Right renal pelvis (tissue), 4 donors: ENCODE measurements at places on chromosomes 13 and 19. TPM values are rescaled to one million over a fixed set of nuclear protein-coding genes. Genes with fewer than 3 reads are reported as not detected.

DNA sequence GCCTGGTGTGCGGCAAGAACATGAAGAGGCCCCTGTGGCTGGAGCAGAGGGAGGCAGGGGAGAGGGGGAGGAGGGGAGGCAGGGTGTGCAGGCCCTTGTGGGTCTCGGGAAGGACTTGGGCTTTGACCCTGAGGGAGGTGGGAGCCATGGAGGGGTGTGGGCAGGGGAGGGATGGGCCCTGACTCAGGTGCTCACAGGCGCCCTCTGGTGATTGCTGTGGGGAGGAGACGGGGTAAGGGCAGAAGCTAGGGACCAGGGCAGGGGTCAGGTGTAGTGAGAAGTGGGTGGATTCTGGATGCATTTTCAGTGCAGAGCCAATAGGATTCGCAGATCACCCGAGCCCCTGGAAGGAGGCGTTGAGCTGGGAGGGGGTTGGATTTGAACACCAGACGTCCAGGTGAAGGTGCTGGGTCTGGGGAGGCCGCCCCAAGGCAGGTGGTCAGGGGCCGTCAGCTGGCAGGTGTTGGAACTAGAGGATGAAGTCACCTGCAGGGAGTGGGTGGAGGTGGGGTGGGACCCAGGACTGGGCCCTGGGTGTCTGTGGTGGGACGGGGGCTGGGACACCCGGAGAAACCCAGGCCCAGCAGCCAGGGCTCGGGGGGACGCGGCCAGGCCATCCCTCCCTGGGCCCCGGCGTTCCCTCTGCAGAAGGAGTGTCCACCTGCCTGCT, 185.4 kb downstream of the KDM4B start:
- DNase-seq: no peak

GTF2F2 gene
- 30.3 TPM for polyA plus RNA-seq

DNA sequence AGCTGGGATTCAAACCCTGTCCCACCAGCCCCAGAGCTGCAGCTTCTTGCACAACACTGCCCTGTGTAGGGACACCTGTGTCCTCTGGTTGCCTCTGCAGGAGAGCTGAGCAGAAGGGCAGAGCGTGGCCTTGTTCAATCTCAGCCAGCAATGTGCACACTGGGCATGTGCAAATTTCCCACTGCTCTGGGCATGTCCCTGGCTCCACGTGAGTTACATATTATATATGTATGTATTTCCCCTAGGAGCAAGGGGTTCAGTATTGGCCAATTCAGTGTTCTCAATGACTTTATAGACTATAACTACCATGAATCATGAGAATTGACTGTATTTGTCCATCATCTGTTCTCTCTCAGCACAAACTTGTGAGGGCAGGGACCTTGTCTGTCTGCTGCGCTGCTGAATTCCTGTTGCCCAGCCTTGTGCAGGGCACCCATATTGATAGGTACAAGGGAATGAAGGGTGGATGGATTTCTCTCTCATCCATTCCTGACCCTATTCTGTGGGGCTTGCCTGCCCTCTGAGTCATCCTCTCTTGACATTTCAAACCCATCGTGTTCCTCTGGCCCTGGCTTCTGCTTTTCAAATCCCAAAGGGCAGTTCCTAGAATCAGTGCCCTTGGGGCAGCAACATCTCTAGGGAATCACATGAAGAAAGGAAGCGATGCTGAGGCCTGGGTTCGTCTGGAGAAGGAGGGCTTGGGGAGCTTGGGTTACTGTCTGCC, 69.7 kb downstream of the ERICH6B start:
- DNase-seq: no peak

POU2F2 gene
- polyA plus RNA-seq: 0.78 TPM

DNA sequence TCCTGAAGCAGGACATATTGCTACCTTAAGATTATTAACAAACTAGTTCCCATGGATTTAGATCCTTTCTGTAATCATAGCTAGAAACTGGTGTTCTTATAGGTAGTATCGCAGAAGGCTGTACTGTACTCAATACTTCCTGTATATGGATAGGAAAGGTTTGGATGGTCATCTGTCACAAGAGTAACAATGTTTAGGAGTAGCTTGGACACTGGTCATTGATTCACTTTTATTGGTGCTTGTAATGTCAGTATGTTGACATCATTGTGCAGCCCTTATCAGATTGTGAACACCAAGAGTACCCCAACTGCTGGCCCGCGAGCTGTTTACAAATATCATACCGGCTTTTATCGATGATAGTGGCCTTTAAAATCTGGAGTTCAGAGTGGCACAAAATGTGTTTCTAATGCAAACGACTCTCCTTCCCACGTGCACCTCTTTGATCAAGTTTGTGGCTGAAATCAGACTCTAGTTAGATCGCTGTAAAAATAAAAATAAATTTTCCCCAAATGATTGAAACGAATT, 605 bp upstream of the CDK8 start:
- DNase-seq: no peak

GRCh38 chr13:94444826-94445225, 34.7 kb downstream of the DCT start:
- DNase-seq: no peak

DNA sequence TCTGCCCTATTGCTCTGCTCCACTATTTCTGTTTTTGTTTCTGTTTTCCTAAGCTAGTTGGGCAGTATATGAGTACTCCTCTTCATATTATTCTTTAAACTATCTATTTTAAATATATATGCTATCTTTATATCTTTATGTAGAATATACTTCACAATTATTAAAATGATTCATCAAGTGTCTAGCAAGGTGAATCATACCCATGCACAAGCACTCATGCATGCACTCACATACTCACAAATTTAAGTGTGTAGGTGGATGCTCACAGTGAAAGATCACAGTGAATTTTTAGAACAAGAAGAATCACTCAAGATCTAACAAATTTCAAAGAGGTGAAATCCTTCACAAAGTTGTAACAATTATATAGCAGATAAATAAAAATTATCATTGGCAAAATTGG, 435.6 kb upstream of the SLITRK5 start:
- no peak for DNase-seq

ZNF90 gene
- polyA plus RNA-seq: 13.2 TPM

ZFP36 gene
- 29.3 TPM for polyA plus RNA-seq

GRCh38 chr19:50427997-50428425, 4.7 kb upstream of the MYBPC2 start:
- DNase-seq: peak; percentile 71

DNA sequence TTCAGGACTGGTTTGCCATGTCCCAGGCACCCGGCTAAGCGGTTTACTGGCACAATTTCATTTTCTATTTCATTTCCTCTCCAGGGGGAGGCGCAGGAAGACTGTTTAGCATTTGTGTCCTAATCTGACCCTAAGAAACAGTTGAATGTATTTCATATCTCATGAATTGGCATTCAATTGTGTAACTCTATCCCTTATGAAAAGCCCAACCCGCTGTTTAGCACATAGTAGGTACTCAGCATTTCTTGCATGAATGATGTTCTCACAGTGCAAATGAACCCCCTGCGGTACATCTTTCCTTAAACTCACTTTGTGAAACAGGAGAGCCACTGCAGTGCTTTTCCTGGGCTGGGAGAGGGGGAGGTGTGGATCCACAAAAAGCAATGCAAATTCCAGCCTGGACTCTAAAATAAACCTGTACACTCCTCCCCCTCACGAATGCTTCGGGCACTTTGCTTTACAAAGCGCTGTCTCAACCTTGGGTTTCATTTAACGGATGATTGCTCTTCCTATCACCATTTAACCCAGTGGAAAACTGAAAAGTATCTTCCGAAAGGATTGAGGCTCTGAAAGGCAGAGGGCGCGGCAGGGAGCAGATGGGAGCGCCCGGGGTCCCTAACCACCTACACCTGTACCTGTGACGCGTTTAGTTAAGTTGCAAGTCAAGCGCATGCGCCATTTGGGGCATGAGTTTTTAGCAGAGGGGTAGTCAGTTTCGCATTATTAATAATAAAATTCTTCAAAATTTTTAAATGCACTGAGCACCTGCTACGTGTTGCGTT, 1.2 kb upstream of the EEF2 start:
- no peak for DNase-seq

DNA sequence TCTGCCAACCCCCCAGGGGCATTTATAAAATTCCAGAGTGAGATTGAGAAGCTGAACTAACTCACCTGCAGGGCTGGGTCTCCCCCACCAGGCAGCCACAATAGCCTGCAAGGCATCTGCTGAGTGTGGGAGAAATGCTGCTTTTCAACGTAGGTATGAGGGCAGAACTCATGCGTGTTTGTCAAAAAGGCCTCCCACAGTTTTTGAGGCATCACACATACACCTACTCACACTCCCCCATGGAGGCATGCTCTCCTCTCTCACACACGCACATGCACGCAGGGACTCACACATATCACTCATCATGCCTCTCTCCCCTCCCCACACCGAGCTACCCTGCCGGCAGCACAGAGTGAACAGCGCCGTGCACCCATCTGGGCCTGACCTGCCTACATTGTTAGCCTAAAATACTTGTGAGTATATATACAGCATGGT, 390.5 kb downstream of the FGF9 start:
- DNase-seq: no peak

TMEM86B gene
- polyA plus RNA-seq: 3.7 TPM

DNA sequence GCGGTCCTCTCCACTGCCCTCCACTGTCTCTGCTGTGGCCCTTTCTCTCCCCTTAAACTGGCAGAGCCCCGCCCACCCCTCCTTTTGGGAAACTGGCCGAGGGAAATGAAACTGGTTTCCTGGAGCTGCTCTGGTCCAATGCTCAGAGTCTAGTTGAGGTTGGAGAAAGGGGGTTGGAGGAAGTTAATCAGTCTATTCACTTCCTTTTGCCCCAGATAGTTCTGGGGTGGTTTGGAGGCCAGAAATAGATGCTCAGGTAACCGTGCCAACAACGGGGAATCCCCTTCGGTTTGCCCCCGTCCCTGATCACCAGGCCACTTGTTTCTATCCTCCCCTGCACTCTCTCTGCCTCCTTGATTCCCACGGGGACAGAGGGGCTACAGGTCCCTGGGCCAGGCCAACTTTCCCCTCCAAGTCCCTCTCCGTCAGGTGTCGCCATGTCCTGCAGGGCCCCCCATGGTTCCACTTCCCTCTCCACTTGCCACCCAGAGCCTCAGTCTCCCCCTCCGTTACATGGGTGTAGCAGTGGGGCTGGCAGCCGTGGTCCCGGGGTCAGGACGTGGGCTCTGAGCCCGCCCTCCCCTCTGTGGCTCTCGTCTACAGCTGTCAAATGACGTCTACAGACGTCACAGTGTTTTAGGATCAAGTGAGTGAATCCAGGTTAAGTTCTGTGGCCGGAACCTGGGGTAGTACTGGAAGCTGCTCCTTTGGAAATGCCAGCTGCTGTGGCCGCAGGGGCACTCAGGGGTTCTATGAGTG, at the start of gene IL4I1:
IL4I1 (minus strand) TSS at position 25 of the 759 bp plus-strand sequence. CDS start 727 bp downstream, outside the sequence.
- DNase-seq: no peak

DNA sequence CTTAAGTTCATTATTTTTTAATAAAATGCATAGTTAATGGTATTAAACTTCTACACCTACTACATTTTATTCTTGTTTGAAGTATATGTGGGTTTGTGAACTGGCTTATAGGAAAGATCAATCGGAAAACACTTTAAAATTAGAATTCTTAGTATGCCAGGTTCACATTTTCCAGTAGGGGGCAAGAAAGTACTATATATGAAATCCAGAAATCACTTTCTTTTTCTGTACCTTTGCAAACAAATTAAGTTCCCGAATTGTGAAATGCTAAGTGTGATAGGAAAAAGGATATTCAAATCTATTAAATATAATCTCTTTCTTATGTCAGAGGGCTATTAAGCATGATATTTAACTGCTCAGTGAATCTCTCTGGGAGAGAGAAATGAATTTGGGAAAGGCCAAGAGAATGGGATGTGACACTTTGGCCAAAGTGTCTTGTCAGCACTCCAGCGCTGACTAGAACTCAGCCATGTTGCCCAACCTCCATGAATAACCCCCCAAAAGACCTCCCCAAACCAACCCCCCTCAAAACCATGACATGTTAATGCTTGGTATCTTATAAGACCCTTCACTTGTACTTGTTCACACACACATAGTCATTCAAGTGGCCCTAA, 122.6 kb upstream of the SLC10A2 start:
- peak; percentile 18 for DNase-seq

- no peak for DNase-seq
These were observed 293.8 kb downstream of the TSHZ3 start for GRCh38 chr19:31055454-31055853.

GRCh38 chr19:4962085-4962619, 6.8 kb upstream of the KDM4B start:
- no peak for DNase-seq

DNA sequence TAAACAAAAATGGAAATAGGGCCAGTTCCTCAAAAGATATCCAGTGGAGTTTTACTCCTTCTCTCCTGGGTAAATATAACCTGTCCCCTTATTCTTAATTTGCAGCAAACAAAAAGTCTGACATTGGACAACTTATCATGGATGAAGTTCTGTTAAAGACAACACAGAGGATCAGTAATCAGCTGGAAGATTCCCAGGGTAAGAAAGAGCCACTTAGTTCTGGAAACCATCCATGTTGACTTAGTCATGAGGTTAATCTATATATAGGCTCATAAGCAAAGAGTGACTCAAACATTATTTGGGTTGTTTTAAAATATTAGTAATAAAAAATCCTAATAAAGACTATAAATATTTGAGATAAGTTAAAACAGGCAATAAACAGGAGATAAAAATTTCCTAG, 40.5 kb upstream of the EBPL start:
- no peak for DNase-seq

PCP2 gene
- polyA plus RNA-seq: 0.98 TPM
